Activated T-cell treated with anti-CD3 and anti-CD28 coated beads for 4 hours (primary cell): ENCODE measurements at places on chromosomes 3 and 15.

GRCh38 chr3:4264040-4264439, 39.1 kb upstream of the SETMAR start:
- no peak for DNase-seq

GRCh38 chr3:56694867-56695683, 12.0 kb upstream of the TASOR start:
- no peak for DNase-seq

- DNase-seq = no peak
Measured at GRCh38 chr15:62868507-62868906, 174.0 kb upstream of the TPM1 start.

DNA sequence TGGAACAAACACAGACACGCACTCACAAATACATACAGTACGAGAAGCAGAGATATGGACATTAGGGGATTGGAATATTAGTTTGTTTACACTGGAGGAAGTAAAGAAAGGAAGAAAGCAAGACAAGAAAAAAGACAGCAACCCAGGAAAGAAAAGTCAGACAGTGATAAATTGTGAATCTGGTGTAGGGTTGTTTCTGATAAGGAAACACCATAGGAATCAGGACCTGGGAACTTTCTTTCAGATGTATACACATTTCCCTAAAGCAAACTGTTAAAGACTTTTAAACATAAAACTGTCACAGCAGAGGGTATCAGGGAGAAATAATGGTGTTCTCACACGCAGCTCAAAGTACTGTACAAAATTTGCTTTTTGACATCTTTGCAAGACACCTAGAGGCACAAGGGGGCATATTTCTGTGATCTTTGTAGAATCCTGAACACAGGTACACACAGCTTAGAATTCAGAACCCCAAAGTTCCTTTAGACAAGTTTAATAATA, 153.7 kb downstream of the TUSC7 start:
- no peak for DNase-seq

DNA sequence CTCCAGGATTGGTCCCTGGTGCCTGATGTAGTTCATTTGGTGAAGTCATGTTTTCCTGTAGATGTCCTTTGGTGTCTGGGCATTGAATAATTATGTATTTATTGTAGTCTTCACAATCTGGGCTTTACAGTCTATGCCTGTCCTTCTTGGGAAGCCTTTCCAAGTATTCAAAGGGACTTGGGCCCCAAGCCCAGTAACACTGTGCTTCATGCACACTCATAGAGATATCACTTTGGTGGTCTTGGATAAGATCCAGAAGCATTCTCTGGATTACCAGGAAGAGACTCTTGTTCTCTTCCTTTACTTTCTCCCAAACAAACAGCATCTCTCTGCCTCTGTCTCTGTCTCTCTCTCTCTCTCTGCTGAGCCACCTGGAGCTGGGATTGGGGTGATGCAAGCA, 281.1 kb upstream of the GOLGA6L4 start:
- DNase-seq = no peak

- no peak for DNase-seq
Measured at GRCh38 chr15:92670621-92671020, 15.0 kb upstream of the FAM174B start.

DNA sequence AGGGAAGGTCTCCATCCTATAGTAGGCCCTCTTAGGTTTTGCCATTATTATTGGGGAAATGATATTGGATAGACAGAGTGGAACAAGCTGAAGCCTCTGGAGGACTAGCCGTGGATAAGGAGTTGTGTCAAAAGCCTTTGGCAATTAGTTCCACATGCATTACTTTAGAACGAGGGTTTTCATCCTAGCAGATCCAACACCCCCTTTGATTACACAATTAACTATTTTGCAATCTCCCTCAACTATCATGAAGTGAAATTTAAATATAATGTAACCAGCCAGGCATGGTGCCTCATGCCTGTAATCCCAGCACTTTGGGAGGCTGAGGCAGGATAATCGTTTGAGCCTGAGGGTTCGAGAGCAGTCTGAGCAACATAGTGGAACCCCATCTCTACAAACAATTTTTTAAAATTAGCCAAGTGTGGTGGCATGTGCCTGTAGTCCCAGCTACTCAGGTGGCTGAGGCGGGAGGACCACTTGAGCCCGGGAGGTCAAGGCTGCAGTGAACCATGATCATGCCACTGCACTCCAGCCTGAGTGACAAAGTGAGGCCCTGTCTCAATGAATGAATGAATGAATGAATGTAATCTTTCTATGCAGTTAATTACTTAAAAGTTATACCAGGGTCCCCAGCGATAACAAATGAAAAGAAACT, 56.8 kb downstream of the PXYLP1 start:
- DNase-seq = no peak

- DNase-seq = no peak
Measured at GRCh38 chr3:7270731-7271130, 409.8 kb downstream of the GRM7 start.

- no peak for DNase-seq
Measured at GRCh38 chr15:60797444-60798040, 318.6 kb upstream of the ICE2 start.

DNA sequence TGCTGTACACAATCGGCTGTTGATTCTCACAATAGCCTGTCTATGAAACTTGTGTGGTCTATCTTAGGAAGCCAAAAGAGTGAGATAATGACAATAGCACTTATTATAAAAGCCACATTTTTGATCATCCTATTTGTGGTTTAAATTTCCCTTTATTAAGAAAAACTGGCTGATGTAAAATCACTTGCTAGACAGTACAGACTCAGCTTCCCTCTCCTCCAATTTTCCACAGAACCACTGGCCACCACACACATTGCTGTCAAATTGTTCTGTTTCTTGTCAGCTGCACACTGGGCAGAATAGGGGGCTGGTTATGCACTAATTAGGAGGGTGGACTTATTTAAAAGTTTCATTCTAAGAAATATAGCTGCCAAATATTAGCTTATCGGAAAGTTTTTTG, 425.9 kb downstream of the EPHA3 start:
- DNase-seq = no peak

DNA sequence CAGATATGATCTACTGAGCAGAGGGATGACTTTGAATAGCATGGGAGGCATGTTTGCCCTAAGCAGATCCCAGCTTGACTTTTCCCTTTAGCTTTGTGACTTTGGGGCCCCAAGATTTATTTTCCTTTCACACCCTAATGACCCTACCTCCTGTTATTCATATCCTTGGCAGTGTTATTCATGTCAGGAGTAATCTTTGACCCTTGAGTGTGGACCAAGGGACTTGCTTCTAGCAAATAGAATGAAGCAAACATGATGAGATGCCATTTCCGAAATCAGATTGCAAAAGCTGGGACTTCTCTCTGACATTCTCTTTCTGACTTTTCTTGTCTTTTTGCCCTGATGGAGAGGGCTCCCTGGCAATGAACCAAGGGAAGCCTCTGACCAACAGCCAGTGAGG, 415.4 kb upstream of the PROK2 start:
- no peak for DNase-seq

- no peak for DNase-seq
Measured at GRCh38 chr3:139491966-139492365, 15.7 kb upstream of the RBP2 start.

GRCh38 chr3:37467761-37468160, 293.4 kb upstream of the LRRFIP2 start:
- no peak for DNase-seq

DNA sequence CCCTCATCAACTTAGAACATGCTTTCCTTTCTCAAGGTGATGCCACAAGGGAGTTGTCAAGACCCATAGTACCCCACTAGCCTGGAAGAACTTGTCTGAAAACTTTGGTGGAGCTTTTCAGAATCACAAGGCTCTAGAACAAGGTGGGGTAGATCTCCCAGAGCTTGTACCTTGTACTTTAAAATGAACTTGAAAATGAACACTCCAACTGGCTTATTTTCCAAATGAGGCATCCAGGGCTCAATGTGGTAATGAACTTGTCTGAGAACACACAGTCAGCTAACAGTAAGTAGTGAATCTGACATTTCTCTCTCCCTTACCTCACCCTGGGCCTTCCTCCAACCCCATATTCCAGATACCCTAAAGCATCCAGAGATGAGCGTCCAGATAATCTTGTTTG, 81.8 kb upstream of the THBS1 start:
- no peak for DNase-seq

- no peak for DNase-seq
Measured at GRCh38 chr3:98545940-98546339, 14.2 kb downstream of the GPR15 start.

- DNase-seq = no peak
Measured at GRCh38 chr3:25420885-25421284, 7.2 kb upstream of the RARB start.

DNA sequence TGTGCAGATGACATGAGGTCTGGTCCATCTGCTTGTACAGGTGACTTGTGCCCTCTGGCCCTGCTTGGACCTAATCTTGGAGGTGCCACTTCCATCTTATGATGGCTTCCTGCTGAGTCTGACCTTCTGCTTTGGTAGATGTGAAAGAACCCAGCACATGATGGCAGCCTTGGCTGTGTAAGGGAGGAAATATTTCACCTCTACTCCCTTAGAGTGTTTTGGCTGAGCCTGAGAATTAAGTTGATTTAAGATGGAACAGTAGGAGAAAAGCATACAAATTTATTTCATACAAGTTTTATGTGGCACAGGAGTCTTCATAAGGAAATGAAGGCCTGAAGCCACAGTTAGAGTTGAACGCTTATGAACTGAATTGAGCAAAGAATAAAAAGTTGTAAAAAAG, 27.6 kb upstream of the CDCP1 start:
- DNase-seq = no peak

- DNase-seq = no peak
Measured at GRCh38 chr3:152257563-152258035, 11.1 kb upstream of the MBNL1 start.

DNA sequence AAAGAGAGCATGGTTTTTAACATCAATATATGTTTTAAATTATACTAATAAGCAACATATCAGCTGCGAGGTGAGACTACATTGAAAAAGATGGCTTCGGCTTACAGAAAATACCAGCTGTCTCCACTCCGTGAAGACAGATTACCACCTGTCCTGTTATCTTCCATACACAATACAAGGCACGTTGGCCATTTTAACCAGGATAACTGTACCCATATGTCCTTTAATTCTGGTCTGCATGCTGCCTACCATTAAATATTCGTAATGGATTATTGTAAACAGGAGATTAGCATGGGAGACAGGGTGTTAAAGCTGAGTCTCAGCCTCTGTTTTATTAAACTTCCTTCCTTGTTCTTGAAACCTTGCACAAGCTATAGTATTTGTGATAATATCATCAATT, 855.5 kb downstream of the ROBO1 start:
- no peak for DNase-seq

GRCh38 chr15:71115567-71116351, 488 bp downstream of the THSD4 start:
- DNase-seq = no peak

DNA sequence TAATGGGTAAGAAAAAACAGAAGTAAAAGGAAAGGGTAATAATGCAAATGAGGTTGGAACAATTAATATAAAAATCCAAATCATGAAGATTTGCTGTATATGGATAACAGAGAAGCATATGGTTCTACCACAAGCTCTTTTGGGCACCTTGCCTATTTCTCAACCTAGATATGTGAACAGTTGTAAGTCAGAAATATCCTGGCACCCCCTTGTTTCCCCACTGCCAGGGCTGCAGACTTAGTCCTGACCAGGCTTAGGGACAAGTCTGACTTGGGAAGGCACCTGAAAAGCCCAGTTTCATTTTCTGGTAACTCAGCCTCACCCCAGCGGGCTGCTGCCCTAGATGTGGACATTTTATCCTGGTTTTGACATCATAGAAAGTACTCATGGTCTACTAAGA, 183.2 kb upstream of the STAC start:
- DNase-seq = no peak

DNA sequence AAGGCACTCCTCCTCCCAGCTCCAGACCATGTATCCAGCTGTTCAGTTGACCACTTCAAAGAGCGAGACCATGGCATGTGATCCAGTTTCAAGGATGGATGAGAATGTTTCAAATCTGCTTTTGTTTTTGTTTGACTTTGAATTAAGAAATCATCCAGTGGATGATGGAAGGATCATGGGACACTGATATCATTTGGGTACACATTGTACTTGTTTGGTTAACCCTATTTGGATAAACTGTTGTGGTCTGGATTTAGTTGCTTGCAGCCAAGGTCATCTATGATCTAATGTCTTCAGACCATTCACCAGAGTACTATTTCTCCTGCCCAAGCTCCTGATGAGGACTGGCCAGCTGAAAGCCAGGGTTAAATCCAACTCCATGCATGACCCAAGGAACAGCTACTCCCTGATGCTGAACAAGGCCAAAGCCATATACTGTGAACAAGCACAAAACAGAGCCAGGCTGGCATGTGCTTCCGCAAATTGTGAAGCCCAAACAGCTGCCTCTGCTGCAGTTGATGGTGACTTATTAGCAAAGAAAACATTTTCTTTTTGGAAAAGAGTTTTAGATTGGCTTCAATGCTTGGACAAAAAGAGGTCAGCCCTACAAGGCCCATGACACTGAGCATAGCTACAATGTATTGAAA, 5.2 kb upstream of the ADAMTS17 start:
- DNase-seq = no peak

DNA sequence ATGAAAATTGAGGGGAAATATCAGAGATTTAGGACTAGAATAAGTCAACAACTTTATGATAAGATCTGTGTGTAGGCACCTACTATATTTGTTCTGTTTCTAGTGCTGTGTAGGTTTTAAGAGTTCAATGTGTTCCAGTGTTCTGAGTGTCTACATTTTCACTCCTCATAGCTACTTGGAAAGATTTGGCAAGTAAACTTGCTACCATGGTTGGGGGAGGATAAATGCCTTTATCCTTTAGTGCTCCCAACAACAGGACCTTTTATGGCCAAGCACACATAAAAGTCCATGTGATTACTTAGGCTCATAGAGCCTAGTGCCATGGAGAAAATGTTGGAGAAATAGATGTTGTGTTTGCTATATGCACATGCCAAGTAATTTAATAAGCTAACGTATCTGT, 64.0 kb downstream of the LYSMD4 start:
- DNase-seq = no peak

GRCh38 chr3:107142786-107143575, 234.3 kb upstream of the CCDC54 start:
- DNase-seq = no peak

GRCh38 chr3:165725296-165725695, 111.9 kb downstream of the BCHE start:
- DNase-seq = no peak

- DNase-seq = no peak
Measured at GRCh38 chr15:88776646-88777045, 26.6 kb upstream of the ACAN start.

GRCh38 chr3:177730814-177731213, 533.5 kb upstream of the TBL1XR1 start:
- DNase-seq = no peak

DNA sequence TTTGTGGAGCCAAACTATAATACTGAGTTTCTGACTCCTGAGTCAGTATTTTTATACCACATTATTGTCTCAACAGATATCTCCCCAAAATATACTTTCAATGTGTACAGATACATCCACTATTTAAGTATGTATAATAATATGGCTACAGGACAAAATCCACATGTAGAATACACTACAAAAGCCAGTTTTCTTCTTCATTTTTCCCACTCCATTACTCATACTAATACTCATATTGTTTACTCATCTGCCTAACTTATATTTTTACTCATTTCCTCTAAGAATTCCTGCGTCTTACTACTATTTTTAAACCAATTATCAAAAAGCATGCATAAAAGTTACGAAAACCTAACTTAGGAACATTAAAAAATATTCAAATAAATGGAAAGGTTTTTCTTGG, 440.8 kb downstream of the ZNF385D start:
- no peak for DNase-seq
